ENCODE measurements at places on chromosomes 2 and 18.

DNA sequence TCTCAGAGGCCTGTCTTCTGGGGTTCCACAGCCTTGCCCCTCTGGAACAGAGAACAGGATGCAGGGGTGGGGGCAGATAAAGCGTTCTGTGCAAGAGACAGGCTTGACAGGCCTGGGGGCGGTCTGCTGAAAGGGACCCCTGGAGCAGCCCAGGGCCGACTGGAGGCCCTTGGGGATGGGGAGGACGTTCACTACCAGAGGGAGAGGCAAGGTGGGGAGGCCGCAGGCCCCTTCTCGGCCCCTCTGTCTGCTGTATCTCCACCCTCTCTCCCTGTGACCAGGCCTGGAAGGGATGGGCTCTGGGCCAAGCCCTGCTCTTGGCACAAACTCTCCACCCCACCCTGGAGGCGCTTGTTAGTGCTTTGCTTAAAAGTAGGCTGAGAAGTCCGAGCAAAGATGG, 27.3 kb upstream of the INHBB start:
- DNase-seq = no peak

DNA sequence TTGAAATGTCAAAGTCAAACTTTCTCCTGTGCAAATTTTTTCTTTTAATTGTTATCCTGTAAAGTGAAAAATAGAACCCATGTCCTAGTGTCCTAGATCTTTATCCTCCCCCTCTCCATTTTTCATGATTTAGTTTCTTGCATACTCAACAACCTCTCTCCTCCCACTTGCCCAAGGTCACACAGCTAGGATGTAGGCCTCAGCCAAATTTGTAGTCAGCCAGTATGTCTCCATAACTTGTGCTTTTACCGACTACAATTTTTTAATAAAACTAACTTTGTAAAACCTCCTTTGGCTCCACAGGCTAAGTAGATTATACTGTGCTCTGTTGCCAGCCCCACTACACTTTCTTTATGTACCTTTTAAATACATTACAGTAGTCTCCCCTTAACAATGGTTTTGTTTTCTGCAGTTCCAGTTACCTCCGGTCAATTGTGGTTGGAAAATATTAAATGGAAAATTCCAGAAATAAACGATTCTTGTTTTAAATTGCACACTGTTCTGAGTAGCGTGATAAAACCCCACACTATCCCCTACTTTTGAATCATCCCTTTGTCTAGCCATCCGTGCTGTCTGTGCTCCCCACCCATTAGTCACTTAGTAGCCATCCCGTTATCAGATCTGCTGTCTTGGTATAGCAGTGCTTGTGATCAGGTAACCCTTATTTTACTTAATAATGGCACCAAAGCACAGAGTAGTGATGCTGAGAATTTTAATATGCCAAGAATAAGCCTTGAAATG, 22.8 kb downstream of the GULP1 start:
- DNase-seq = no peak

GRCh38 chr18:79353267-79353666, 42.5 kb upstream of the NFATC1 start:
- DNase-seq = no peak

DNA sequence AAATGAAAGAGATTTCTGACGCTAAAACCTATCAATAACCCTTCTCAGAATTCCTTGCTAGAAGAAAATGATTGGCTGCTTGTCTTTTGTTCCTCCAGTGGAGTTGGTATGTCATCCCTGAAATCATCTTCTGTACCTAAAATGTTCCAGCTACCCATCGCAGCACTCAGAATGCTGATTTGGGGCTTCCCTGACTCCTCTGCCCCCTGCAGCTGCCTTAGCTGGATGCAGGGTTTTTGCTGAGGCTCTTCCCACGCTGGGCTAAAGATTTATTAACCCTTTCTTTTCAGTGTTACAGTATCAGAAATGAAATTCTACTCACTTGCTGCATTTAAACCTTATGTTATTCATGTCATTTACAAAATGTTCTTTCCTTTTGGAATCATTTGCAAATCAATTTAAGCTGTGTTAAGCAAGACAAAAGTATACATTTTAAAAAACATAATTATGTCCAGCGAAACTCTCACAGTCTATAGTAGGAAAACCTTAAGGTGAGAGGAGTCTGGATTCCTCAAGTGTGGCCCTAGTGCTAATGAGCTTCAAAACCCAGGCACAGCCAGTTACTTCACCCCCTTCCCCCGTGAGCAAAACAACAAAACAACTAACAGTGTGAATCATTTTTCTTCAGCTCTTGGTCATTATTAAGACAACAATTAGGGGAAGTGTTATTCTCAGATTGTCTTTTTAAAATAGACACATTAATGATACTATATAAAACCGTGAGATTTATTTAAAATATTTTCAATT, 32.8 kb downstream of the PKP4 start:
- DNase-seq = no peak

GRCh38 chr2:43542285-43542933, 53.4 kb downstream of the THADA start:
- DNase-seq = no peak

- DNase-seq = no peak
Measured at GRCh38 chr2:130819608-130820278, 17.0 kb upstream of the ARHGEF4 start.

- no peak for DNase-seq
Measured at GRCh38 chr2:230940471-230940815, 15.4 kb upstream of the GPR55 start.

DNA sequence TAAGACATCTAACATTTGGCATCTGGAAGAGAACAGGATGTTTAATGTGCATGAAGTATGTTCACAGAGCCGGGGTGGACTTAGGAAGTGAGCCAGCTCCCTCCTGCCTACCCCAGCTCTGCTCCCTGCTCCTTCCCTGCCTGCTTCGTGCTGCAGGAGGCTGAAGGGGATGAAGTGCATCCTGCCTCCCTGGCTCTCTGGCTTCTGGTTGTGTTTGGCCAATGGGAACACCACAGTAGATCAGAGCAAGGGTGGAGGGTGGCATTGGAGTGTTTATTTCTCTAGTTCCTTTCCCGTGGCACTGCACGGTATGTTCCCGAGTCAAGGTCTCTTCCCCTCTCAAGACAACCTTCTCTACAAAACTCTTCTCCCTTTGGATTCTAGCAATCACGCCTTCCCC, 379.9 kb downstream of the CLIP4 start:
- no peak for DNase-seq

GRCh38 chr2:23007631-23008235, 377.2 kb upstream of the KLHL29 start:
- no peak for DNase-seq

GRCh38 chr18:53991805-53992204, 232.7 kb downstream of the MBD2 start:
- no peak for DNase-seq

DNA sequence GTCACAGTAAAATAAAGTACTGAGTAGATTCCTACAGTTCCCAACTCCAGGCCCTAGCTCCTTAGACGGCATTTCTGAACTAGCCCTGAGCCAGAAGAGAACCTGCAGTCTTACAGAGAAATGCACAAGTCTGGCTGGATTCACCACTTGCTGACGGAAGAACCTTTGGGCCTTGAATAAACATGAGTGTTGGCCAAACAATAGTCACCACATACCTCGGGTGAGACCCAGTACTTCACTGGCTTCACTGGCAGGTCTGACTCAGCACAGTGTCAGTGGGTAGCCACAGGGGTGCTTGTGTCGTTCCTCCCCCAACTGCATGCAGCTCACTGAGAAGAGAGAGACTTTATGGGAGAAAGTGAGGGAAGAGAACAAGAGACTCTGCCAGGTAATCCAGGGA, 88.9 kb downstream of the TMEM185B start:
- no peak for DNase-seq

DNA sequence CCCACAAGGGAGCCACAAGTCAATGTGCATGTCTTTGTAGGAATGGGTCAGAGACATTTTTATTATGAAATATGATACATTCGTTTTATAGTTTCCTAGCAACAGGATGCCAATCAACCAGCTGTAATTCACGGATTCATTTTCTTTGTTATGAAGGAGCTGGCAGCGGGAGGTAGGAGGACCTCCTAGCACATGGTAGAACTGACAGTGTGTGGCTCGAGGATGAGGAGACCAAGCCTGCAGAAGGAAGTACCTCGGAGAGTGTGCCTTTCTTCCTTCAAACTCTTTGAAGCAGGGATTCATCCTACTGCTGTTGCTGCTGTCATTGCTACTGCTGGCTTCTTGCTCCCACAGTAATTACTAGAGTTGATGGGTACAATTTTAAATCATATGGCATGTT, 504.8 kb upstream of the KLHL29 start:
- DNase-seq = no peak

DNA sequence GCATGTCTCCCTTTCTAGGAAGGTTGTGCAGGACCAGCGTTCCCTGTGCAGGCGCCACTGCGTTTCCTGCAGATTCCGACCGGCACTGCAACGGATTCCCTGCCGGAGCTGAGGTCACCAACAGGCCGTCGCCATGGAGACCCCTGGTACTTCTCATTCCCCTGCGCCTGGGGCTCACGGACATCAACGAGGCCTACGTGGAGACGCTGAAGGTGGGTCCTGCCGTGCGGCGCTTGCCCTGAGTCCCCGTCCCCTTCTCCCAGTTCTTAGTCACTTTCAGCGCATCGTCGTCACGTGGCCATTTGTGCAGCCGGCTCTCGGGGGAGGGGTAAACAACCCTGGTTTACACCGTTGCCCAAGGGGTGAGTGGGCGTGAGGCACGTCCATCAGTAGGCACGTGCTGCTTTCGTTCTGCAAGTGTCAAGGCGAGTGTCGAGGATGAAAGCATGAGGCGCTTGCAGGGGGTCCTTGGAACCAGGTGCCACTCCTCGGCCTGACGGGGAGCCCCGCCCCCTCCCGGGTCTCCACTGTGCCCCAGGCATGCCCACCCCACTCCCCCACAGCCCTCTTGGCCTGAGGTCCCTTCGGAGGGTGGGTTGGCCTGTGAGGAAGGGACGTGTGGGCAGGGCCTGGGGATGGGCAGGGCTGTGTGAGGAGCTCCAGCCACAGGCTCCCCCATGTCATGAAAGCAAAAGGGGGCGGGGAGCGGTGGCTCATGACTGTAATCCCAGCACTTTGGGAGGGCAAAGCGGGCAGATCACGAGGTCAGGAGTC, 19.8 kb downstream of the DTYMK start:
- DNase-seq = no peak

DNA sequence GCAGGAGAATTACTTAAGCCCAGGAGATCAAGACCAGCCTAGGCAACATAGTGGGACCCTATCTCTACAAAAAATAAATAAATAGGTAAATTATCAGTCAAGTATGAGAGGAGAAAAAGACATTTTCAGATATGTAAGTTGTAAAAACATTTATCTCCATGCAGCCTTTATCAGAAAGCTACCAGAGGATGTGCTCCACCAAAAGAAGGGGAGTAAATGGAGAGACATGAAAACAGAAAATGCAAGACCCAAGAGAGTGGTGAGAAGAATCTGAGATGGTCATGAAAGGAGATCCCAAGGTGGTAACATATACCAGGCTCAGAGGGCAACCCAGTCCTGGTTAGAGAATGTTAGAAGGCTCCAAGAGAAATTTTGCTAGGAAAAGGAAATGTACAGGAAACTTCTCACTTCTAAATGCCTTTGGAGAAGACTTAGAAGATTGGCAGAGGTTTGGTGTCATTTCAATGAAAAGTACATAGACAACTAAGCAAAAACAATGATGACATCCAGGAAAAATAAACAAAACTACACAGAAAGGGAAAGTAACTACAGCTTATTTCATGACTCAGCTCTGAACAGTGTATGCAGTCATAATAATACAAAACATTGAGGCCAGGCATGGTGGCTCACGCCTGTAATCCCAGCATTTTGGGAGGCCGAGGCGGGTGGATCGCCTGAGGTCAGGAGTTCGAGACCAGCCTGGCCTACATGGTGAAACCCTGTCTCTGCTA, 19.5 kb downstream of the CIB4 start:
- DNase-seq = no peak

DNA sequence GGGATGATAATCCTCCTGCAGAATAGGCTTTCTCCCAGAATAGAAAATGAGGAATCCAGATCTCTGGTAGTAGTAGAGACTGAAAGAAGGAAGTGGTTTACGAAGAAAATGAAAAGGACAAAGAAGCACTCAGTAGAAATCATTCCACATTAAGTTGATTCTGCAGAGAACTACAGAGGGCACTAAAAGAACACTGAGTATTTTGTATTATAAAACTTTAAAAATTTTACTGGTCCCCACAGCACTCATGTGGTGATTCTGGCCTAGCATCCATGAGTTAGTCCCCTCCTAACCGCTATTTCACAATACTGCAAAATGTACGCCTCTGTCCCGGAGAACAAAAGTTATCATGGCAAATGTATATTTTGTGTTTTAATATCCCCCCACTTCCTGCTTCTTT, 42.9 kb upstream of the SLC35F5 start:
- no peak for DNase-seq

- DNase-seq = no peak
Measured at GRCh38 chr2:158573739-158574138, 117.0 kb downstream of the PKP4 start.

- DNase-seq = no peak
Measured at GRCh38 chr2:99679518-99679917, 189.7 kb upstream of the REV1 start.

DNA sequence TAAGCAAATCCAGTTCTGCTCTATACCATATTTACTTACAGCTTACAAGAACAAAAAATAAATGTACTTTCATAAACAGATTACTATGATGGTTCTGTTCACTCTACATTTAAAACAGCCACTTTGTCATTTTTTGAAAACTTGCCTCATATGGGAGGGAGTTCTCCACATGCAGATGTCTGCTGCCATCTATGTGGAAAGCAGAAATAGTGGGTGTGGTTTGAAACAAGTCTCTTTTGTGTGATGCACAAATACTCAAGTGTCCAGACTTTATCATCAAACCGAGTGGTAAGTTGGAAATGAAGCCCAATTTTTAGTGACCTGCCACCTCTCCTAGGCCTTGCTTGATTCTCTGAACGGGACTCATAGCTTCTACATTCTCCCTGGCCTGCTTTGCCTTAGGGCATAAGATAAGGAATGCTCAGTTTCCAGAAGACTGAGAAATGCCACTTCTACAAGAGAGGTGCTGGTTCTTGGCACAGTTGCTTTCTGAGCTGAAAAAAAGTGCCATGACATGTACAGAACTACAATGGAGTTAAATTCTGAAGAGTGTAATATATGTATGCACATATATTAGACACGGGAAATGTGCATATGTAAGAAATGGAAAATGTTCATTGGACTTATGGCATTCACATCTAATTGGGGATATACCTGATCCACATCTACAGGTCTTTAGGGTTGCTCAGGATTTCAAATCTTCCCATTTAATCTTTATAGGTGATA, 221.0 kb downstream of the SLC8A1 start:
- DNase-seq = no peak

DNA sequence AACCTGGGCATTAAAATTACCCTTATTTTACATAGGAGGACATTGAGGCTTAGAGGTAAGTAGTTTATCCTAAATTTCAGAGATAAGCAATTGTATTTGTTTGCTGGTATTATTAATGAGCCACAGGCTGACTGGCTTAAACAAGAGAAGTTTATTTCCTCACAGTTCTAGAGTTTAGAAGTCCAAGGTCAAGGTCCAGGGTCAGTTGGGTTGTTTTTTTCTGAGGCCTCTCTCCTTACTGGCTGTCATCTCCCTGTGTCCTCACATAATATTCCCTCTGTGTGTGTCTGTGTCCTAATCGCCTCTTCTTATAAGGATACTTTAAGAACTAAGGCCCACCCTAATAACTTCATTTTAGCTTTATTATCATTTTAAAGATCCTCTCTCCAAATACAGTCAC, 294.9 kb upstream of the ATP5MC3 start:
- no peak for DNase-seq
